Parietal lobe (tissue), 2 donors: ENCODE measurements at places on chromosomes 1 and 21. TPM values are rescaled to one million over a fixed set of nuclear protein-coding genes. Genes with fewer than 3 reads are reported as not detected.

The BATF3 gene
- total RNA-seq, result 5.3 TPM

The GABRD gene
- total RNA-seq, result 2.5 TPM

The AXDND1 gene
- total RNA-seq, result not detected

The LINGO4 gene
- total RNA-seq, result not detected

The CCDC185 gene
- total RNA-seq, result not detected

The ALPL gene
- 2.5 TPM for total RNA-seq

The ADGRL4 gene
- total RNA-seq, result 3.1 TPM

The GPR25 gene
- not detected for total RNA-seq

The SH2D1B gene
- not detected for total RNA-seq

The S100A10 gene
- total RNA-seq, result 1.6 TPM

The FLG2 gene
- not detected for total RNA-seq
